ENCODE measurements at places on chromosomes 7 and 10. TPM values are rescaled to one million over a fixed set of nuclear protein-coding genes. Genes with fewer than 3 reads are reported as not detected.

CACNA2D1 gene
- 197 TPM for total RNA-seq

GBF1 gene
- total RNA-seq = 37.4 TPM

GRCh38 chr7:35831208-35831607 lies 30.4 kb downstream of the SEPTIN7 start:
- DNase-seq = peak; percentile 7

DNA sequence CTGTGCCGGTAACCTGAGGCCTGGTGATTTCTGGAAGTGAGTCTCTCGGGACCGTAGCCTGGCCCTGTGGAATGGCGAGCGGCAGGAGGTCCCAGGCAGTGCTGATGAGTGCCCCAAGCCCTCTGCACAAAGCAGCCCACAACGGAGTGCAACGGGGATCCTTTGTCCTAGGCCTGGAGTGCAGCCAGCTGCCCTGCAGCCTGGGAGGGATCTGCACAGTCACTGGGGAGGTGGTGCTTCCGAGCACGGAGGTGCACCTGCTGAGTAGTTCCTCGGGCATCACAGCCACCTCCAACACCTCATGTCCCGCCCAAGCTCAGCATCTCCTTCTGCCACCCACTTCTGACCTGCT lies 162.8 kb upstream of the ZMIZ1 start:
- no peak for DNase-seq

- peak; percentile 53 for DNase-seq
Measured at GRCh38 chr10:971150-971542, 17.1 kb upstream of the GTPBP4 start.

DNA sequence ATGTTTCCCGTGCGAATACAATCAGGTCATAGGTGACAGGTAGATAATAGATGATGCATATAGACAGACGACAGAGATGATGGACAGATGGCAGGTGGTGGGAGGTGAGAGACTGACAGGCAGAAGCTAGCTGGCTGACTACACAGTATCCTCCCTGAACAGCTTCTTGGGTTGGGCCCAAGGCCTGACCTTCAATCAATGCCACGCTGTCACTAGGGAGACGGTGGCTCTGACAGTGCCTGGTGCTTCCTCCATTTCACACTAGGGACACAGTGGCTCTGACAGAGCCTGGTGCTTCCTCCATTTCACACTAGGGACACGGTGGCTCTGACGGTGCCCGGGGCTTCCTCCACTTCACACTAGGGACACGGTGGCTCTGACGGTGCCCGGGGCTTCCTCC lies 200.1 kb downstream of the DIP2C start:
- DNase-seq = no peak

DNA sequence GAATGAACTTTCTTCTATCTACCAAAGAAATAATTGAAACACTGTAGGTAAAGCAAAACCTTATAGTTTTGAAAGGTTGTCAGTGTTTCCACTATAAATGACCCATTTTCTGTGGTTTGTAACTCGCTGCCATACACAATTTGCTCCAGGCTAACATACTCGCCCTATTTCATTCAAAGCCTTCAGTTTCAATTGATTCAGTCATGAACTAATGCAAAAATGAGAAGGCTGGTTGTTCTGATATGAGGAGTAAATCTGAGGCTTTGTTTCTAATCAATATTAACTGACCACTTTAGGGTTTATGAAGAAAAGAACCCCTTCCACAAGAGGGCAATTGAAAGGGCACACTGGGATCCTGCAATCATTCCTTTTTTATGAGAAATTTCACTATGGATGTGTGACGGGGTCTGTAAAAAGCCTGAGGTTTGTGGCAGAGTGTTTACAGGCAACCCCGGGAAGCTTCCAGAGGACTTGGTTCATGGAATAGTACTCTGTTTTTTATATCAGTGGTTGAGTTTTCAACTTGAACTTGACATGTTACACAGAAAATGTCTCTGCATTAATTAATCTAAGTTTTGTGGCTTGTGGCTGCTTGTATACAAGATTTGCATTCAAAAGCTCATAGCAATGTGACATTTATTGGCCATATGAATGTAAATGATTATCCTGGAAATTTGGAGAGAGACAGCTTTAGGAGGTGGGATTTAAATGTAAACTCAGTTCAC lies 133.2 kb downstream of the NRP1 start:
- no peak for DNase-seq

GRCh38 chr10:19250546-19250945 lies 201.9 kb downstream of the MALRD1 start:
- DNase-seq = no peak

- no peak for DNase-seq
Measured at GRCh38 chr10:74058071-74058470, 60.2 kb downstream of the VCL start.

HOXA2 gene
- not detected for total RNA-seq

NPSR1 gene
- not detected for total RNA-seq

LIPN gene
- not detected for total RNA-seq

CEP55 gene
- 8.9 TPM for total RNA-seq

GRCh38 chr7:158828133-158829020 lies 932 bp downstream of the ESYT2 start:
- DNase-seq = peak; percentile 61

DNA sequence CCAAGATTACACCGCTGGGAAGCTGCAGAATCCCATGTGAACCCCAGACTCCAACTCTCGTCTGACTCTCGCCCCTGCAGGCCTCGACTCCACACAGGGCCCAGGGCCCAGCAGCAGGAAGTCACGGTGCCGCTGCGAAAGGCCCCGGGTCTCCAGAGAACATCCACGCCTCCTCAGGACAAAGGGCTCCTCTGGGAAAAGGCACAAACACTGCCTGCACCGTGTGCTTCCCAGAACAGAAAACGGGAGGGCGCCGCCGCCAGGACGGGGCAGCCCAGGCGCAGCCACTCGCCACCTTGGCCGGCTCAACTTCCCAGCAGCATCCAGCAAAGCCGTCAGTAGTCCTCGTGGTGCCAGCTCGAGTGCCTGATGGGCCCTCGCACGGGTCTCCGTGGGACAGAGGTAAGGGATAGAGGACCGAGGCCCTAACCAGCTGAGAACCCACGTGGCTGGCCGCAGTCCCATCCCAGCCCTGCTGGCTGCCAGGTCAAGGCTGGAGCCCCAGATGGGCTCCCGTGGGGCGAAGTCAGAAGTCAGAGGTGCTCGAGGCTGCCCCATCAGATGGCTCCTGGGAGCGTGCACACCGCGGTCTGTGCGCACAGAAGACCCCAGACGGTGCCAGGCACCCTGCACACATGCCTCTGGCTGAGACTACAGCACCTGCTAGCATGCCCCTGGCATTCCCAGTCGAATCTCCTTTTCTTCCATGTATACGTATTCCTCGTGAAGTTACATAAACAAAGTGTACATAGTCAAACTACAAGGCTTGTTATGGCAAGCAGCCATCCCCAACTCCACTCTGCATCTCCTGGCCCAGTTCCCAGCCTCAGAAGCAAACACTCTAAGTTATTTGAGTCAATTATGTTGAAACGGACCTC lies 60.2 kb downstream of the MAD1L1 start:
- peak; percentile 93 for DNase-seq

ACBD7 gene
- 1.0 TPM for total RNA-seq

DNA sequence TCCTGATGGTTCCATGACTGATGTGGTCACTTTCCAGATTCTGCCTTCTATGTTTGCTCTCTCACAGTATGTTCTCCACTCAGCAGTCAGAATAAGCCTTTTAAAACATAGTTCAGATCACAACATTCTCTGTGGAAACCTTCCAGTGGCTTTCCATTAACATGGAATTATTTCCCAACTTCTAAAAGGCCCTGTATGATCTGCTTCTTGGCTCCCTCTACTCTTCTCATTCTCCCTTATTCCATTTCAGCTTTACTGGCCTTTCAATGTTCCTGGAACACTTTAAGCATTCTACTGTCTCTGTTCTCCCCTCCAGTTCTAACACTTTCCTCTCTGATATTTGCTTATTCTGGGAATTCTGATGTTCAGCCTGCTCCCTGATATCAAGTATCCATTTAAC lies 325.6 kb downstream of the THSD7A start:
- no peak for DNase-seq

DLX6 gene
- total RNA-seq = not detected

DNA sequence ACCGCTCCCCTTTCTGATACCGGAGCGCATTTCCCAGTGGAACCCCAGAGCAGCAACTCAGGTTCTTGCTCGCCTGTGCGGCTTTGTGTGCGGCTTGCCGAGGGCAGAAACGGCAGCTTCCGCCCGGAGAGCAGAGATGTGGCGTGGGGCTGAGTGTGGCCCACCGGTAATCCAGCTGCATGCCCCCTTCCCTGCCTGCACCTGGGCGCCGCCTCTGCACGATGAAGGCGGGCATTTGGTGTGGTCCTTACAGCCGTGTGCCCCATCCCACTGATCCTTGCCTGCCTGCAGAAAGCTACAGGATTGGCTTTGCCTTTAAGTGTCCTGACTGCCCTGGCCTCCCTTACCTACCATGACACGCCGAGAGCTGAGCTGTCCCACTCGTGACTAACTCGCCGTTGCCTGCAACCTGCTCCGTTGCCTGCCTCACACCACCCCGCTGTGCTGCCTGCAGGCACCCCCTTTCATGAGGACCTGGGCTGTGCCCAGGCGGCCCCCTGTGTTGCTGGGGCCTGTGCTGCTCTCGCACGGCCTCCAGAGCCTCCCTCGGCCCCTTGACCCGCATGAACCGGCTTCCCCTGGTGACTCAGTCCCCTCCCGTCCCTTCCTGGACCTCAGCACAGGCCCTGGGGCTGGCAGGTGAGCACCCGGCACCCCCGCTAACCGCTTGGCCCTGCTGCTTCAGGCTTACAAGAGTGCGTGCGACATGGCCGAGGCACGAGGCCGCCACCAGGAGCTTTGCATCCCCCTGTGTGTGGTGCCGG lies 48.0 kb downstream of the PITRM1 start:
- no peak for DNase-seq

DNA sequence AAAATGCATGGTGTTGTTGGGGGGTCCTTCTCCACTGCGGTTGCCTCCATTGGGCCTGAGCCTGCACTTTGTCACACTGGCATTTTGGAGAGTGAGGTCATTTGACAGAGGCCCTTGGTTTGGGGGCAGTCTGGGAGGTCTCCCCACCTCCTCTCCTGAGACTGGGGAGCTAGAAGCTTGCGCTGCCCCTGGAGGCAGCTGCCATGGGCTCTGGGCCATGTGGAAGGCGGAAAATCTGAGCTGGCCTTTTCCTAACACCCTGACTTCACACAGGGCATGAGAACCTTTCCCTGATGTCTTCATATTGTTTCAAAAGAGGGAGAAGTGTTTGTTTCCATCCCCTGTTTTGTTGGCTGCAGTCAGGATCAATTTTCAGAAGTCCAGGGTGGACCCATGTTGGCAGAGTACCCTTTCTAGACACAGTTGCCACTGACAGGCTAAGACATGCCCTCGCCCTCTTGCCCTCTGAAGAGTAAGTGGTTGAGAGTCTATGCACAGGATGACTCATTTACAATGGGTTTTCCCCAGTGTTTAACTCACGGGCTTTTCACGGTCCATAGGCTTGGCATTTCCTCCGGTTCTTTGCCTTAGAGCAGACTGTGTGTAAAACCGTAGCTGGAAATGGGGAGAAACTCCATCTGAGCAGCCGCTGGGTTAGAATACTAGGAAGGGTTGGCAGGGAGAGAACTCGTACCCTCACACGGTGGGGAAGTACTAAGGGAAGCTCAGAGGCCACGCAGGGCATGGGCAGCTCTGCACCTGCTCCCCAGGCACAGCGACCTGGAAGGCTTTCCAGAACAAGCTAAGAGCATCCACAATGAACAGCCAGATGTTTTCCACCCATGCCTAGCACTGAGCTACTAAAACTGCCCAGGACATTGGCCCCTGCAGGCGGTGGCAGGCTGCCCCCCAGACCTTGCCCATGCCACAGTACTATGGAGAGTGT lies 655.0 kb downstream of the SDK1 start:
- DNase-seq = peak; percentile 54

AGR2 gene
- 73.1 TPM for total RNA-seq

DNA sequence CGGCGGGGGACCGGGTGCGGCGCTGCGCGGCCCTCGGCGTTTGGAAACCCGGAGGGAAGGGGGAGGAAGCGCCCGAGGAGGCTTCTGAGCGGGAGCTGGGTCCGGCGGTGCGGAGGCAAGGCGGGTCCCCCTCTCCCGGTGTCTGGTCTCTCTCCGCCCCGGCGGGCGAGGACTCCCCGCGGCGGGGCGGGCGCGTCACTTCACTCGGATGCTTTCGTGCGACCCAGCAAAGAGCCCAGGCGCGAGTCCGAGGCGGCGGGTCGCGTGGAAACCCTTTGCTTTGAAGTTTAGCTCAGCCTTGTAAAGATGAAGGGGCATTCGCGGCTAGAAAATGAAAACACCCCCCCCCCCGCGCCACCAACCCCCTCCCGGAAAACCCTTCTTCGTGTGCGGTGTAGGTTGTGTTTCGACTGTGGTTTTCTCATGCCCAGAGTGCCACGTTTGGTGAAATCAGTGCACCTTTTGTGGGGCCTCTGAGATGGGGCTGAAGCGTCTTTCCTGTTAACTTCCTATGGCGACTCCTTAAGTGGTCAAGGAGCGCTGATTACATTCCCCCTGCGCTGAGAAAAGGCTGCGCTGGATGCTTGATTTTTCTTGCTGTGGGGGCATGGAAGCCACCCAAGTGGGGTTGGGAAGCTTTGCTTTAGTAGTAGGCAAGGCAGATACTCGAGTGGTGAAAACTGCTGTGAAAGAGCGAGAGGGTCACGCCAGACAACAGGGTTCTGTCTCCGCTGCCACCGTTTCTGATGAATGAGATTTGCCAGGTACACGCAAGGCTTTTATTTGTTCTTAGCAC lies 876 bp downstream of the GNAI1 start:
- peak; percentile 59 for DNase-seq

HABP2 gene
- total RNA-seq = not detected

DNA sequence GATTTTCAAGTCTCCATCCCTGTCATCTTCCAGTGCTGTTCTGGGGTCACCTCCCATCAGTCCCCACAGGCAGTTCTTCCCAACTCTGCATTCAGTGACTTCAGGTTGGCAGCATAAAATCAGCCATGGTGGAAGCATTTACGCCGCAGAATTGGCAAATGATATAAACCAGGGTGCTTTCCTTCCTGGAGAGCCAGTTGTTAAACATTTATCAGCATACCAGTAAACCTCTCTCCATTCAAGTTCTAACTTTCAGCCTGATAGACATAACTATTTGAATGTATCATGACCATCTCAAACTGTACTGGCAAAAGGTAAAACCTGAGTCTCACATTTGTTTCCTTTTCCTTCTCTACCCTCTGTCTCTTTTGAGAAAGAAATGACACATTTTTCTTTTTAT lies 69.7 kb upstream of the ITPRID1 start:
- DNase-seq = no peak

DNA sequence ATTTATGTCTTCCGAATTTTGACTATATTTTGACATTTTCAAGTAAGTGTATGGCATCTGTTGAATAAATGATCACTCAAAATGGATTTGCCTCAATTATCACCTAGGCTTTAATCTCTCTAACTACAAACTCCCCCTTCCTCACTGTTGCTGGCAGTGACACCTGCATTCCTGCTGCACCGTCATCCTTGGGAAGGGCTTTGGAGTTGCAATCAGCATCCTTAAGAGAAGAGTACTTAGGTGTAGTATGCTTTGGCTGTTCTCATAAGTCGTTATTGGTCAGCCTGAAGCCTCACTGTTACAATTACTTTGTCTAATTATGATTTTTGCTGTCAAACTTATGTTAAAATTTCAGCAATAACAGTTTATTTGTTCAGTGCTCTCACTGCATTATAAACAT lies 415.0 kb downstream of the NRG3 start:
- no peak for DNase-seq

GRCh38 chr7:94996369-94996768 lies 89.0 kb downstream of the PPP1R9A start:
- no peak for DNase-seq

PRLHR gene
- total RNA-seq = not detected

PSD gene
- total RNA-seq = 6.2 TPM

ZNF22 gene
- 45.0 TPM for total RNA-seq

All from tongue (tissue), 3 donors.